Stimulated activated CD4-positive, alpha-beta T cell treated with anti-CD3 and anti-CD28 coated beads, TNF-alpha, amount 100 ng/mL, for 4 hours (primary cell): ENCODE measurements at places on chromosomes 3 and 15.

GRCh38 chr3:159764490-159765029 lies 224.1 kb upstream of the IL12A start:
- no peak for DNase-seq

DNA sequence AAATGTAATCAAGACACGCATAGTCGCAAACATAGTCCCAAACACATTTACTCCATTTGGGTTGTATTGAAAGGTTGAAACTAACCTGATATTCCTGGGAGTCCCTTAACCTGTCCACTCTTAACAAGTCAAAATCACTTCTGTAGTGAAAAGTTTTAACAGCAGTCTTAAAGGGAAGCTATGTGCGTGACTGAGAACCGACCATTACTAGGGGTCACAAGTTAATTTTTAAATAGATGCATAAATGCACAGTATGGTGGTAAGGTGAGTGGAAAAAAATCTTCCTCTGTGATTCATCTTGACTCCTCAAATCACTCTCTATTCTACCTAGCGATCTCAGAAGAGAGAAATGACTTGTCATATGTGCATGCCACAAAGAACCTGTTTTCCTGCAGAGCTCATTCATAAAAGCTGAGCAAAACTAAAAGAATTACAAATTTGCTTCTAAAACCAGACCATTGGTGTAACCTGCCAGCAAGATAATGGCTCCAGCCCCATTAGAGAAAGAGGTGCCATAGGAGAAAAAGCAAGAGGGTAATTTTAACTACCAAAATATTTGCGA lies 4.8 kb downstream of the GPR15 start:
- no peak for DNase-seq

DNA sequence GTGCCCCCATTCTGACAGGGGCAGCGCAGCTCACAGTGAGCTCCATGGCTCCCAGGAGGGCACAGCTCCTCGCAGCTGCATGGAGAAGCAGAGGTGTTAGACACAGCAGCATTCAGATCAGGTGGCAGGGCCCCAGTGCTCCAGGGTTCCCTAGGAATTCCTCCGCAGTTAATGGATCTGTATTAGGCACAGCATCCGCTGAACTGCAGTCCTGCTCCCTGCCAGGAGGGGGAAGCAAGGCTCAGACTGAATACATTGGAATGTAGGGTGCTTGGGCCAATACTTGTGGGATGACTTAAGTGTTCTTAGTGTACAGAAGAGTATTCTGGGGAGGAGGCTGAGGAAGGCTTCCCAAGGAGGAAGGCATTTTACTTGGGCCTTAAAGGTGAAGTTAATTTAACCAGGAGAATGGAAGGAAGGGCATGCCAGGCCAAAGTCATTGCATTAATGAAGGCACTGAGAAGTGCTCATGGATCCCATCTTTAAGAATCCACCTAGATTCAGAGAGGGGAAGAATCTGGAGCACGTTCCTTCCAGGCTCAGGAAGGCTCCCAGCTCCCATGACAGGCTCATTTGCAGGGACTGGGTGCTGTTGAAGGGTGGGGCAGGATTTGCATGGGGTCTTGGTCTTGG lies 111.6 kb downstream of the RAB11A start:
- no peak for DNase-seq

- no peak for DNase-seq
Observed at GRCh38 chr15:89148126-89148525, 59.9 kb downstream of the ABHD2 start.

DNA sequence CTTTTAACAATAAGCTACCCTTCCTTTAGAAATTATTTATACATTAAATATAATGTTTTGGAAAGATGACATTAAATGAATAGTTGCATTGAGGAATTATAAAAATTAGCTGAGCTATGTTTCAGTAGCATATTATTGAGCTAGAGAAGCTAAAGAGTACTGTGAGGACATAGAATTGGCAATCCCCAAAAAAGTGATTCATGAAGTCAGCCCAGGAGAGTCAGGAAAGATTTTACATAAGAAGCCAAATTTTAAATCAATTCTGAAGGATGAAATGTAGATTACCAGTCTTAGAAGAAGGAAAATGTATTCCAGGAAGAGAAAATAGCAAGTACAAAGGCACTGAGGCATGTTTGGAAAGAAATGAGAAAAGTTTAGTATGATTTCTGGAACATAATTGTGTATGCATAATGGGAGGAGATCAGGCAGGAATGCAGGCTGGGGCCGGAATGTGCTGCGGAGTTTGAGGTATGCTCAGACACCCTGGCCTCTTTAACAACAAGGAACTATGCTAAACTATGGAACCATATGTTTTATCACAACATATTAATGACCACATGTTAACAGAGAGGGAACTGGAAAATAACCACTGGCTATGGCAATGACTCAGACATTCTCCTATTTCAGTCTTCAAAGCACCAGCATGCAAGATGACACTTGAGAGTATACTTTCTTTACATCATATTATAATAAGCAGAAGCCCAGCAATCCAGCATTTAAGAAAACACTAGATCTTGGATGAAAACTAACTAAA lies 103.3 kb upstream of the COL8A1 start:
- no peak for DNase-seq

DNA sequence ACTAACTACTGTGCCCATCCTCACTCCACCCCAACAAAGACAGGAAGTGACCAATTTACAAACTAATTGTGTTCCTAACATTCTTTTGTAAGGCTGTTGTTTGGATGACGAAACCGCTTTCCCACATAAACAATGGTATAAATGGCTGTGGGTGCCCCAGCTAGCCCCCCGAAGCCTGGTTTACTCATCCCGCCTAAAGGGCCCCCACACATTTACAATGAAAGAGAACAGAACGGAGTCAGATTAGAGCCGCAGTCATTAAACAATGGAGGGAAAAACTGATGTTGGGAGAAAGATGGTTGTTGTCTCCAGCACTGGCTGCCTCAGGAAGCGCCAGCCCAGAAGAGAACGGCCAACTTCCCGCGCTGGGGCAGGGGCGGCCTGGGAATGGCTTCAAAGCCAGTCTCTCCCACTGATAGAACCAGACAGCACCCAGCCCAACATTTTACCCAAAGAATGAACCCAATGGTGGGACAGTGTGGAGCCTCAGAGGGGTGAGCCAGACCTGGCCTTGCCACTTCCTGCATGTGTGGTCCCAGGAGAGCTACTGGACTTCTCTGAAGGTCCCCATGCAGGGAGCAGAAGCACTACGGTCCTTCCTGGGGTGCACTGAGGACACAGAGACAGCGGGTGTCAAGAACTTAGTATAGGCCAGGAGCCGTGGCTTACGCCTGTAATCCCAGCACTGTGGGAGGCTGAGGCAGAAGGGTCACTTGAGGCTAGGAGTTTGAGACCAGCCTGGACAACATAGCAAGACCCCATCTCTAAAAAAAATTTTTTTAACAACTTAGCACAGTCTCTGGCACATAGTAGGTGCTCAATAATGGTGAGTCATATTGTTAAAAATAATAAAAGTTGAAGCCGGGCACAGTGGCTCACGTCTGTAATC lies 75.8 kb upstream of the GATA2 start:
- no peak for DNase-seq

- no peak for DNase-seq
Observed at GRCh38 chr3:65896321-65896720, 142.4 kb downstream of the MAGI1 start.

DNA sequence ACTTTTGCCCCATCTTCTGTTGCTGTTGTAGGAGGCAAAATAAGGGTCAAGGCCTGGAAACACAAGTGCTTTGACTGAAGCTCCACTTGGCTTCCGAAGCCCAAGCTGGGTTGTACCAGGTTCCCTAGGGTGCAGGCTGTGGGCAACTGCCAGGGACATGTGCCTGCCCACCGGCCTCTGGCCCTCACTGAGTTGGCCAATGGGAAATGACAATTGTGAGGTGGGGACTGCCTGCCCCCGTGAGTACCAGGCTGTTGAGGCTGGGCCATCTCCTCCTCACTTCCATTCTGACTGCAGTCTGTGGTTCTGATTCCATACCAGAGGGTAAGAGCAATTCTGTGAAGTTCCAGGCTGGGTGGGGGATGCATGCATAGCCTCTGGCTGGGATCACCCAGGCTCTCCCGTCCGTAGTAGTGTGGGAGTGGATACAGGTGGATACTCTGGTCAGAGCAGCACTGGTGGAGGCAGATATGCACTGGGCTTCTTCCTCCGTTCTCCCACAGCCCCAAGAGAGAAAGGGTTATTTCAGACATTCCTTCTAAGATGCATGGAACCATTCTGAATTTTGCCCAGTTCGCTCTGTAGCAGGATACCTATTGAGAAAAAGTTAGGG lies at the start of gene ADIPOQ:
Gene ADIPOQ (plus strand): TSS at position 285 of the 613 bp plus-strand sequence. CDS start 10,349 bp downstream, outside the sequence.
- no peak for DNase-seq

DNA sequence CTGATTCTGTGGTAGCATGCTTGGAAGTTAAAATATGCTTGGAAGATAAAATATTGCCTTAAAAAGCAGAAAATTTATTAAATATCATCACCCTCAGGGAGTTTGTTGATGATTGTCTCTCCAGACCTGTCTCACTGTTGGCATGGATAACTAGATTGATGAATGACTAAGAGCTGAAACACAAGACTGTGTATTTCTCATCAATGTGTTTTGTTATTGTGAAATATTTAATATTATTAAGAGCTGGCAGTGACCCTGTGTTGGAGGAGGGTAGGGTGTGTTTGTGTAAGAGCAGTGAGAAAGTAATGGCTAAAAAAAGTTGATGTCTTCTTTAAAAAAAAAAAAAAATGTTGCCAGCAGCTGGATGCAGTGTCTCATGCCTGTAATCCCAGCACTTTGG lies 82.2 kb downstream of the ITPR1 start:
- no peak for DNase-seq

DNA sequence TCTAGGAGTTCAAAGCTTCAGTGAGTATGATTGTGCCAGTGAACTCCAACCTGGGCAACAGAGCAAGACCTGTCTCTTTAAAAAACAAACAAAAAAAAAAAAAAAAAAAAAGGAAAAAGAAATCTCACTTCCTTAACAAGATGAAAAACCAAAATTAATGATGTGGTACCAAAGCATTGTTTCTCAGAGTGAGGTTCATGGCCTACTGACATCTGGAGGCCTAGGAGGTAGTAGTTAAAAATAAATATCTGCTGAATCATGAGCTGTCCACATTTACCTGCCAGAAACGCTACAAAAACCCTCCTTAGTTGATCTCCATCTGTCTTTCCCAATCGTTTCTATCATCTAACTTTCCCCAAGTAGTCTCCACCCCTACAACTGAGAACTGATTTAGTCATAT lies 51.2 kb downstream of the EPHA6 start:
- DNase-seq, result no peak

DNA sequence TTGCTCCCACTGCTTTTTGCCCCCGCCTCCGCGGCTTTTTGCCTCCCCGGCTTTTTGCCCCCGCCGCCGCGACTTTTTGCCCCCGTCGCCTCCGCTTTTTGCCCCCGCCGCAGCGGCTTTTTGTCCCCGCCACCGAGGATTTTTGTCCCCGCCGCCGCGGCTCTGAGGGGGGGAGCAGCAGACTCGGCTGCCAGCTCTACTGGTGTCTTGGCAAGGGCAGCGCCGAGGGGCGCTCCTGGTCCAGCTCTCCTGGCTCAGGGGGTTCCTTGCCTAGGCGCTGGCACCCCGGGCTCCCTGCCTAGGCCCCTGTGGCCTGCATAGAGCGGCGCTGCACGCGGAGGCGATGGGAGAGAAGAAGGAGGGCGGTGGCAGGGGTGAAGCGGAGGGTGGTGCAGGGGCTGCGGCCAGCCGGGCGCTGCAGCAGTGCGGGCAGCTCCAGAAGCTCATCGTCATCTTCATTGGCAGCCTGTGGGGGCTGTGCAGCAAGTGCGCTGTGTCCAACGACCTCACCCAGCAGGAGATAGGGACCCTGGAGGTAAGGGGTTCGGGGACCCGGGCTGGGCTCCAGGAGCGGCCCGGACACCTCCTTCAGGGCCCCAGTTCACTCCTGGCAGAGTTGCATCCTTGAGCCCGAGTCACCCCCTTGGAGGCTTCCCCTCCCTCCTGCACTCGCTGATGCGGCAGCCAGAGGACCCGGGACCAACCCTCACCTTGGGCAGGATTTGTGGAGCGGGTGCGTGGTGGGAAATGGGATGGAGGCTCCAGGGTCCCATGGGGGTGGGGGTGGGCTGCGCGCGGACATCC lies 642.4 kb downstream of the GOLGA6L6 start:
- DNase-seq, result no peak

DNA sequence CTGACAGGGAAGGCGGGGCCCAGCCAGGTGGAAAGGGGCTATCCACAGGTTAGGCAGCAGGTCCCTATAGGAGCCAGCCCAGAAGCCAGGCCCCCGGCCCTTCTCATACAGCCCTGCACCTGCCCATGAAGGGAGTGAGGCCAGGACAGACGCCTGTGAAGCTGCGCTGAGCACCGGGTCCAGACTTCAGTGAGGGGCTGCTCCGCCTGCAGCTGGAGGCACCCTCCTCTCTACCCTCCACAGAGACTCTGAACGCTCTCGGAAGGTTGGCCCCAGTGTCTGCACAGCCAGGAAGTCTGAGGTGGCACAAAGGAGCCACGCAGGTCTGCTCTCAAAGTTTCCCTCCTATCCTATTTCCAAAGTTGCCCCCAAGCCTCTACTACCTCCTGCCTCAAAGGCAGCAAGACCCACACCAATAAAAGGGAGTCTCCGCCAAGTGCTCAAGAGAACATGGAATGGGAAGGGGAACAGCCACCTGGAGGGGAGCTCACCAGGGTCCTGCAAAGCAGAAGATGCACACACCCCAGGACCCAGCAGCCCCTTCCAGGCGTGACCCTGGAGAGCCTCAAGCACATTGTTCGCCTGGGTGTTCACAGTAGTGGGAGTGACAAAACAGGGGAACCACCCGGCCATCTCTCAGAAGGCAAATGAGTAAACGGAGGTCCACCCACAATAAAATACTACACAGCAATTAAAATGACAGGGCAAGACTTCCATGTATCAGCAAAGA lies 19.5 kb downstream of the XXYLT1 start:
- no peak for DNase-seq
